ENCODE measurements at places on chromosomes 4 and X.

DNA sequence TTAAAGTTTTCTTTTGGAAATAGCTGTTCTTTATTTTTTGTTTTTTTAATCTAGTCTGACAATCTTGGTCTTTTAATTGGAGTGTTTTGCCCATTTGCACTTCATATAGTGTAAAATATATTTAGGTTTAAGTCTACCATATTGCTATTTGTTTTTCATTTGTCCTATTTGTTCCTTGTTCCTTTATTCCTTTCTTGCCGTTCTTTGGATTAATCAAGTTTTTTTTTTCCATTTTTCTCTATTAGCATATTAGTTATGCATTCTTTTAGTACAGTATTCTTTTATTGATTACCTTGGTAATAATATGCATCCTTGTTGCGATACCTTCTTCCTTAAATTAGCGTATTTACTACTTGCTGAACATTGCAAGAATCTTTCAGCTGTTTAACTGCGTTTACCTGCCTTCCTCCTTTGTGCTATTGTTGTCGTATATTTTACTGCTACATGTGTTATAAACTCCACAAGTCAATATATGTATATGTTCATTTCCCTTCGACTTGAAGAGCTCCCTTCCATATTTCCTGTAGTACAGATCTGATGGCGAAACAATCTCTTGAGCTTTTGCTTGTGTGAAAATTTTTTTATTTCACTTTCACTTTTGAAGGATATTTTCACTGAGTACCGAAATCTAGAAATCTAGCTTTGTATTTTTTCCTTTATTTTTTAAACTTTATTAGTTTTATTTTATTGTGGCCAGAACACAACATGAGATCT lies 23.9 kb upstream of the RNF212 start:
- no peak for DNase-seq

- DNase-seq: peak; percentile 34
Observed at GRCh38 chrX:5646818-5647217, 581.8 kb downstream of the NLGN4X start.

- no peak for DNase-seq
Observed at GRCh38 chr4:82823062-82823461, 24.5 kb upstream of the SCD5 start.

- DNase-seq: no peak
Observed at GRCh38 chr4:4339504-4340085, 47.3 kb upstream of the NSG1 start.

DNA sequence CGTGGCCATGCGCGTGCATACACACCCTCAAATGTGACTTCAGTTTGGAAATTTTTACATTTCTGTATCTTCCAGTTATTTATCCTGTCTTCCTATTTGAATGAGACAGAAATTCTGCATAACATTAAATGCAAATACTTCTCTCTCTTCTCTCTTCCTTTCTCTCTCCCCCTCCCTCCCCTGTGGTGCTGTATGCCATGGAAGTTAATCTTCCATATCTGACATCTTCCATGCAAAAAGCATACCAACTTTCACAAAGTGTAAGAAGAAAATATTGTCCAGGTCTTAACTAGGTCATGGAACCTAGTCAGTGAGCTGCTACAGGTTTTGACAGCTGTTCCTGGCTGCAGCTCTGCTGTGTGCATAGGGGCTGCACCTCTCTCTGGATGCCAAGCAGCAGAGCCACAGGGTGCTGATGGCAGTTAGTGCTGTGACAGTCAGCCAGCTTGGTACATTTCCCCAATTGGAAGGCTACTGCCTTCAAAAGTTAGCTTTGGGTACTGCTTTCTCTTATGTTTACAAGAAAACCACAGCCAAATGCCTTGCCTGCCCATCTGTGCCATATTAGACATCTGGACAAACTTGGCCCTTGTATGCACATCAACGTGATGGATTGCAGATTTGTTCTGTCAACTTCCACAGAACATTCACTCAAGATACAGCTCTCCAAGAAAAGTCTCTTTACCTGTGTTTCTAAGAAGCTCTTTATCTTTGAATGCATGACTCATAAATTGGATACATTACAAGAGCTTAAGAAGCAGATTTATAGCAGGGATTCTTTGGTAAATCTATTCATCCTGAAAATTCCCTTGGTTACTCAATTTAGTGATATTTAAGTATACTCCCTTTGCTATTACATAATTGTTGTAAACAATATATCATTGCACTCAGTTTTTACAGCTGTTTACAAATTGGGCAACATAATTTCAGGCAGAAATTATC lies 623.8 kb downstream of the EPHA5 start:
- DNase-seq: no peak

GRCh38 chrX:1463581-1463980 lies 10.9 kb upstream of the ASMTL start:
- no peak for DNase-seq

DNA sequence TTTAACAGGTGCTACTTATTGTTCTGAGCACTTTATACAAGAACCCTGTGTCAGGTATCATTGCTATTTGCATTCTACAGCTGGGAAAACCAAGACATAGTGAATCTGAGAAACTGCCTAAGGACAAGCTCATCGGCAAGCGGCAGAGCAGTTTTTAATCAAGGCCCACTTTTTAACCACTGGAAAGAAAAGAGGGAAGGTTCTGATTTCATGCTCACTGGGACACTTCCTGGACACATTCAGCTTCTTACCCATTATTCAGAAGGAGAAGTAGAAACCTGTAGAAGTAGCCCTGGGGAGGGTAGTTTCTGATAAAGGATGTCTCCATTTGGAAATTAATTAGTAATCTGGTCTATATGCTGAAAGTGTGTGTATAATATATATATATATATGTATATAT lies 2.5 kb upstream of the LNX1 start:
- no peak for DNase-seq

DNA sequence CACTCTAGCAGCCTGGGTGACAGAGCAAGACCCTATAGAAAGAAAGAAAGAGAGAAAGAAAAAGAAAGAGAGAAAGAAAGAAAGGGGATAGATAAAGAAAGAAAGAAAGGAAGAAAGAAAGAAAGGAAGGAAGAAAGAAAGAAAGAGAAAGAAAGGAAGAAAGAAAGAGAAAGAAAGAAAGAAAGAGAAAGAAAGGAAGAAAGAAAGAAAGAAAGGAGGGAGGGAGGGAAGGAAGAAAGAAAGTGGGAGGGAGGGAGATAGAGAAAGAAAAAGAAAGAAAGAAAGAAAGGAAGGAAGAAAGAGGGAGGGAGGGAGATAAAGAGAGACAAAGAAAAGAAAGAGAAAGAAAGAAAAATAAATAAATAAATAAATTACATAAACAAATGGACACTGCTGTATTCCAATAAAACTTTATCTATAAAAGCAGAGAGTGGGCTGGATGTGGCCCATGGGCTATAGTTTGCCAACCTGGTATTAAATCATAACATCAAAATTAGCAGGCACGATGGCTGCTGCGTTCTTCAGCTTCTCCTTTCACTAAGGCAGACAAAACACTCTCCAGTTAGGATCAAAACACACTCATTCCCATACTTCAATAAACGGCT lies 165.0 kb downstream of the ZNF674 start:
- DNase-seq: no peak

DNA sequence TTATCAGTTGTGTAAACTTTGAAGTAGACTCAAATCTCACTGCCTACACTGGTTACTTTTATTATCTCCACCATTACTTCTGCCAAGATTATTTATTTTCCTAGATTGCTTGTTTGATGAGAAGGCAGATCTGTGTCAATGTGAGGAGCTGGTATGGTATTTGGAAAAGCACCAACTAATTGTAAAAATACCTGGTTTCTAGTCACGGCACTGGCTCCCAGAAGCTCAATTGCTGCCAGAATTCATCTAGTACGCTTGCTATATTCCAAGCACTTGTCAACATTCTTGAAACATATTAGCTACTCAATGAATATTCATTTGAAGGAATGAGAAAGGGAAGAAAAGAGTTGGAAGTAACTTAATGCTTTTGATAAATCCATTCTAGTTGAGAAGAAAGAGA lies 1376.8 kb upstream of the ADGRL3 start:
- no peak for DNase-seq

- DNase-seq: no peak
Observed at GRCh38 chrX:87110142-87110541, 407.5 kb upstream of the KLHL4 start.

- DNase-seq: peak; percentile 62
Observed at GRCh38 chr4:40173470-40173875, 23.4 kb upstream of the RHOH start.

DNA sequence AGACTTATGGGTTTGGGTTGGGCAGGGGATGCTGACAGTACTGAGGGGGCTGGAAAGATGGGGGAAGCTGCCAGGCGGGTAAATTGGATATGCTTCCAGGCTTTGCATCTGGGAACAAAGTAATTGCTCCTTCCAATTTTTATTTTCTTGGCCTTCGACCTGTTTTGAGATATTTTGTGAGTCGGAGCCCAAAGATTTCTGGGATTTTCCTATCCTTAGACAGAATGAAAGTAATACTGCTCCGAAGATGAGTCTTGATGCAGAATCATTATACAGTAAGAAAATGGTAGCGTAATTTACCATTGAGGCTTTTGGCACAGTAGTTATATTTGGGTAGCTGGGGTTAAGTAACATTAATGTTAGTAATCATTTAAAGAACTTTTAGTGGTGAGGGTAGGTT lies 1.4 kb downstream of the SMARCA5 start:
- DNase-seq: no peak

GRCh38 chrX:42720209-42720608 lies 57.8 kb downstream of the PPP1R2C start:
- no peak for DNase-seq

GRCh38 chr4:2942037-2942531 lies 21.1 kb downstream of the NOP14 start:
- DNase-seq: no peak

- DNase-seq: peak; percentile 8
Observed at GRCh38 chrX:115957862-115958490, 212.6 kb upstream of the AGTR2 start.

DNA sequence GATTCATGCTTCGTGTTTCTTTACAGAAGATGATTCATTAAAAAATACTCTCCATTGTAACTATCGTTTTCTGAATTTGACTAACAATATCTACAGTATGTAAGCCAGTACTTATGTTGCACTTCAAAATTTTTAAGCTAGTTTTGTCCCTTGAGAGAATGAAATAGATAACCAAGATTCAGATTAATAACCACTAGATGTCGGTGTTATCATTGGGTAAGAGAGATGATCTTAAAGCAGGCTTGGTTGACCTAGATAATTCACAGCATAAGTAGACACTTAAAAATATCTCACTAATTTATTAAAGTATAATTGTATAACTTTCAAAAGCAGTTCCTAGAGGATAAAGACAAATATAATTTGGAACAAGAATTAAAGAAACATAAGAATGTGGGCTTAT lies 430.9 kb downstream of the C4orf33 start:
- no peak for DNase-seq

DNA sequence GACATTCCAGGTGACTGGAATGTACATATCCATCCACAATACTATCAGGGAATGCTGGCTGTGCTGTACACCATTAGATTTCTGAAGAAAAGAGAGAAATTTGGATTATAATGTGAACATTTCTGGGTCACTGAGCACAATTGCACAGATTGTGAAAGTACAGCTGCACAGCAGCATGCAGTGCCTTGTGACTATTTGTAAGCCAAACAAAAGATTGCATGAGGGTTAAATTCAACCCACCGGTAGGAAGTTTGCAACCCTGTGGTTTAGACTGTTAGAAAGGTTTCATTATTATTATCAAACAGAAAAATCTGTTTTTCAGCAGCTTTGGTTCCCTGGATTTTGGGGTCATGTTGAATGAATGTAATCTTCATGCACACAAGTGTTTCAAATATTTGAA lies 24.5 kb downstream of the DDIT4L start:
- no peak for DNase-seq

GRCh38 chr4:8006471-8006870 lies 66.8 kb upstream of the AFAP1 start:
- no peak for DNase-seq

GRCh38 chr4:1198098-1198844 lies 25.9 kb upstream of the SPON2 start:
- DNase-seq: no peak

DNA sequence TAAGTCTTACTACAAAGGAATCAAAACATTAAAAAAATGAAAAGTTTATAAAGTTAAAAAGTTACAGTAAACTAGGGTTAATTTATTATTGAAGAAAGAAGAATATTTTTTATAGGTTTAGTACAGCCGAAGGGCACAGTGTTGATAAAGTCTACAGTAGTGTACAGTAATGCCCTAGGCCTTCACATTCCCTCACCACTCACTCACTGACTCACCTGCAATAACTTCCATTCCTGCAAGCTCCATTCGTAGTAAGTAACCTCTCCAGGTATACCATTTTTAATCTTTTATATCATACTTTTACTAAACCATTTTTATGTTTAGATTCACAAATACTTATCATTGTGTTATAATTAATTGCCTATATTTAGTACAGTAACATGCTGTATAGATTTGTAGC lies 307.5 kb upstream of the FAM241A start:
- no peak for DNase-seq

GRCh38 chr4:31983677-31984076 lies 1263.5 kb downstream of the PCDH7 start:
- no peak for DNase-seq

- DNase-seq: no peak
Observed at GRCh38 chrX:135973025-135973547, 702 bp downstream of the MMGT1 start.

- no peak for DNase-seq
Observed at GRCh38 chr4:156638925-156639605, 332.5 kb downstream of the PDGFC start.

GRCh38 chr4:43959976-43960375 lies 488.6 kb downstream of the KCTD8 start:
- DNase-seq: no peak

- DNase-seq: no peak
Observed at GRCh38 chr4:16893141-16893651, 5.2 kb downstream of the LDB2 start.

DNA sequence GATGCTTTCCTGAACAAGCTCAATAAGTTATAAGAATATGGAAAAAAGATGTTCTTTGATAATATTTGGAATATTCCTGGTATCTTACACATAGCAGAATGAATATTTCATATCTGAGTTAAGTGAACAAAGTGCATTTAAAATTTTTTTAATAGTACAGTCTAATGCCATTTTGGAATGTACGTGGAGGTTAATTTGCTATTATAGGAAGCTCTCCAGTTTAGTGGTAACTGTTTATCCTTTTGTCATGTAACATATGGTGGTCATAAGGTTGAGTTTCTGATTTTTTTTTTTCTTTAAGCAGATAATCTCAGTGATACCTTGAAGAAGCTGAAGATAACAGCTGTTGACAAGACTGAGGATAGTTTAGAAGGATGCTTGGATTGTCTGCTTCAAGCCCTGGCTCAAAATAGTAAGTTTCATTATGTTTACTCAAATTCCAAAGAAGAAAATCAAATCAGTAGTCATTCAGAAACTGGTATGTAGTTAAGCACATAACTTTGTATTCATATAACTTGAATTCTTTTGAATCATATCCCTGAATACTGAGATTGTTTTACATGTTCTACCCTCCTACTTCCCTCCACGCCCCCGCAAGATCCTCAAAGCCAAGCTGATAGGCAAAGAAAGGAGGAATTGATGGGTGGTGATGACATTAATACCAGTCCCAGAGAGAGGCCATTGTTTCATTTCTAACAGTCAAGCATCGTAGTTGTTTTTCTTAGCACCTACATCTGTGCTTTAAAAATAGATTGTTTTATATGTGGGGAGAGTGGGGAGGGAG lies 32.1 kb downstream of the RAP1GDS1 start:
- DNase-seq: no peak

- no peak for DNase-seq
Observed at GRCh38 chrX:110046001-110046400, 43.1 kb downstream of the TMEM164 start.
